Stimulated activated naive CD8-positive, alpha-beta T cell treated with anti-CD3 and anti-CD28 coated beads, Interleukin-15, Interleukin-2, amounts not matched to agents 100 U/mL and 50 U/mL, for 24 hours (primary cell): ENCODE measurements at places on chromosomes 5 and 9.
A peak's percentile ranks its signal among the peaks of the same experiment; 100 is the strongest.

- no peak for DNase-seq
Observed at GRCh38 chr9:134968011-134968822, 50.5 kb upstream of the FCN1 start.

DNA sequence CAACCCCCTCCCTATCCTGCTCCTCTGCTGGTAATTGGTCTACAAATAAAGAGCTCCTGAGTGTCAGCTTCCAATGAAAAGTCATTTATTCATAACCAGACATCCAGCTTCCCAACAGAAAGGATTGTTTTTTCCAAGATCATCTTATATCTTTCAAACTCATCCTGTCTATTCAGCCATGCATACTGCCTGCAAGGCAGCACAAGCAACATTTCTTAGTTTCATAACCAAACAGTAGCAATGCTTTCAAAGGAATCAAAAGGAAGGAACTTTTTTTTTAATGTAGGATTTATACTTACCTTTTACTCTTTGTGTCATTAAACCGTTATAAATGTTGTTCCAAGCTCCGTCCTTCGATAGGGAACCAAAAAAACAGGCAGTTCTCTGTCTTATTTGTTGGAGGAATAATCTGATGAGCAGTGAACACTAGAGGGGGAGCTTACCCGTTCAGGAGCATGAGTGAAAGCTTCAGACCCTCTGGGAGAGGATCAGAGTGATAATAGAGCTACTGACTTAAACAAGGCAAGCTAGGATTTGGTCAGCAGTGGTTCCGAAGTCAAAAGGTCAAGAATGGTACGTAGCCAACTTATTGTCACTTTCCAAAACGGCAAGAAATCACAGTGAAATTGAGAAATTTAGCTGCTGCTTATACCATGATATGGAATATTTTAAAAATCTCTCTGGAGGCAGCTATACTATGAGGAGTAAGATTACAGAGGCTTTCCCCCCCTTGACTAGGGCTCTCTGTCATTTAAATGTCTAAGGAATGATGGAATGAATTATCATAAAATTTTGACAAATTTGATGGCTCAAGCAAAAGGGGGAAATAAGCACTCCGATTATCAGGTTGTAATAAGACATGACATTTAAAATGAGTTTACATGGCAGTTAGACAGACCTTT lies 892.9 kb downstream of the NR2F1-AS1 start:
- DNase-seq: no peak

DNA sequence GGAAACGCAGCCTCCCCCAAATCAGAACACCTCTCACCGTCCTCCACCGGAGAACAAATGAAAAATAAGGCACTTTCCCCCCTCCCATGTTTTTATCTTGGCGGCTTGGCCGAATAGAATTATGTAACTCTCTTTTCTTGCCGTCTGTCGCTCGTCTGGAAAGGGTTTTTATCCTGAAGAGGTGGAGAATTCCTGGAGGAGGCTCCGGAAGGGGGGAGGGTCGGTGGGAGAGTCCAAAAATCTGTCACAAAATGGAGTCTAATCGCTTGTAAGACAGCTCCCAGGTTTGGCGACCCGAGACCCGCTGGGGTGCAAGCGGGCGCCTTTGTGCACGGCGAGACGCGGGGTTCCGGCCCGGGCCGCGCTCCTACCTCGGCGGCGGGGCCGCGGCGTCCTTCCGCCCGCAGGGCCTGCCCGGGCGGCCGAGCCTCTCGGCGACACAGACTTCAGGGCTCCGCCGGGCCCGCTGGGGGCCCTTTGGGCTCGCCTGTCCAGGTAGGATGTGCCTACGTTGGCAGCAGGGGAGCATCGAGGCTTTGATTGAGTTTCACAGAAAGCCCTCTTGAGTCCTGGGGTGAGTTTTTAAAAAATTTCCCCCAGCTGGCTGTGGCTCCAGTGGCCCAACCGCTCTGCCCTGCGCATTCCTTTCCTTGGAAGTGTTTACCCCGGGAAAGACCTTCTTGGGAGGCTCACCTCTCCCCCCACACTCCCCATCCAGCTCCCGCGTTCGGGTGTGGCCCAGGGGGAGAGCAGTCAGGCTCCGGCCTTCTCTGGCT lies 5.0 kb downstream of the LMX1B start:
- DNase-seq: no peak

DNA sequence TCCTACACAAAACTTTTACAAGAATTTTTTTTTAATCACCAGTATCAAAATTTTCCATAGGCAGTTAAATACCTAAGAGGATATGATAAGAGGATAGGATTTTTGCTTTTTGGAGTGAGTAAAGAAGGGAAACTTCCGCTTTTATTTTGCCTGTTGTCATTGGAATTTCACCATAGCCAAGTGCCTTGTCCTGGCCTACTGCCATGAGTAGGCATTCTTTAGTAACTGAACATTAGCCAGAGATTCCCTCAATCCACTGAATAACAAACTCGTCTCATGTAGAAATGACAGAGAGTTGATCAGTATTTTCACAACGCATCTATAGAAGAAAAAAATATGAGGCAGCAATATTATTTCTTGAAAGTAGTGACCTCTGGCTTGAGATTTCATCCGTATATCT lies 289.6 kb upstream of the ADAMTSL1 start:
- DNase-seq: no peak

- no peak for DNase-seq
Observed at GRCh38 chr5:30387974-30388632, 805.4 kb upstream of the CDH6 start.

GRCh38 chr5:111224561-111225345 lies 569 bp downstream of the CAMK4 start:
- DNase-seq: peak; percentile 61

DNA sequence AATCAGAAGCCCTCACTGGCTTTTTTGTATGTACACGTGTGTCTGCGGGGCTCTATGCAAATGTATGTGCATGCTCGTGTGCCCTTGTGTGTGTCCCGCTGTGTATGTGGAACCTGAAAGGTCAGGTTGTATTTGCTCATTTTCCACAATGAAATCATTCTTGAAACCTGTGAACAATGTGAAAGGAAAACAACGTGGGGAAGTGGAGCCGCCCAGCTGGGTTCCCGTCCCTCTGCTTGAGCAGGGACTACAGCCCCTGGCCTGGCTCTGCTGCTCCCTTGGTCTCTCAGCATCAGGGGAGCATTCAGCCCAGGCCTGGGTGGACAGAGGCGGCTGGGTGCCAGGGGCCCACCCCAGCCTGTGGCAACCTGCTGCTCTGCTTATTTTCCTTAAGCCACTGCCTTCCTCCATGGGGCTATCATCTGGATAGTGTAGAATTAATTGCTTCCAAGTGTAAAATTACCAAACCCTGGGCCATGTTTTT lies 3.0 kb downstream of the ECSCR start:
- peak; percentile 54 for DNase-seq

- DNase-seq: no peak
Observed at GRCh38 chr9:98251551-98251950, 3.9 kb downstream of the TBC1D2 start.

DNA sequence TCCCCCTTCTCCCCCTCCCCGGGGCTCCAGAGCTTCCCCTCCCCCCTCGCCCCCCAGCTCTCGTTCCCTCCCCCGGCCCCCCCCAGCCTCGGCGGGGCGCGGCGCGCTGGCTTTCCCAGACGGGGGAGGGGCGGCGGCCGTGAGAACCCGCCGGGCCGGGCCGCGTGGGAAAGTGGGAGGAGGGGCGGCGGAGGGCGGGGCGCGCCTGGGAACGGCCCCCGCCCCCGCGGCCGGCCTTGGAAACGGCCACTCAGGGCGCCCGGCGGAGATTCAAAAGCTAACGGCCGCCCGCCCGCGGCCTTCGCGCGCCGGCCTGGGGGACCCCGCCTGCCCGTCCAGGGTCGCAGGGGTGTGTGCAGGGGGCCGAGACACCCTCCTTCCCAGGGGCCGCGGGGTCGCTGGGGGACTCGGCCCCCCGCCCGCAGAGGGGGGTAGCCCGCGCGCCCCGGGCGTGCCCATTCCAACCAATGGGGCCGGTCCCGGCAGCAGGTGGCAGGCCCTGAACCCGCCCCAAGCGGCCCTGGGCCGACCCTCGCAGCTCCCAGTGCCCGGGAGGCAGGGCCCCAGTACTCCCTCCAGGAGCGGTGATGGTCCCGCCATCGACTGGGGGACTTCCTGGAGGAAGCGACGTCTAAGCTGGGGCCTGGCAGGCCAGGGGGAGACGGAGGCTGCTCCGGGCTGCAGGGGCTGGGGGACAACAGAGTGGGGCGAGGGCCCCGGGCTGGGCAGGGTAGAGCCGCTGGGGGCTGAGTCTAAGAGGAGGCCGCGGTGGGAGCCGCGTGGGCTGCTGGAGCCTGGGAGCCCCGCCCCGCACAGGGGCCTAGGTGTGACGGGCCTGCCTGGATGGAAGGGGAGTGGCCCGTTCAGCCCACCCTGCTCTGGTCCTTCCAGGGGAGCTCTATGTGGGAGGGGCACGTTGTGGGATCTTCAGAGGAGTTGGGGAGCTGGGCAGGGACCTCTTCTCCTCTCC lies 14.2 kb upstream of the NRARP start:
- peak; percentile 44 for DNase-seq

DNA sequence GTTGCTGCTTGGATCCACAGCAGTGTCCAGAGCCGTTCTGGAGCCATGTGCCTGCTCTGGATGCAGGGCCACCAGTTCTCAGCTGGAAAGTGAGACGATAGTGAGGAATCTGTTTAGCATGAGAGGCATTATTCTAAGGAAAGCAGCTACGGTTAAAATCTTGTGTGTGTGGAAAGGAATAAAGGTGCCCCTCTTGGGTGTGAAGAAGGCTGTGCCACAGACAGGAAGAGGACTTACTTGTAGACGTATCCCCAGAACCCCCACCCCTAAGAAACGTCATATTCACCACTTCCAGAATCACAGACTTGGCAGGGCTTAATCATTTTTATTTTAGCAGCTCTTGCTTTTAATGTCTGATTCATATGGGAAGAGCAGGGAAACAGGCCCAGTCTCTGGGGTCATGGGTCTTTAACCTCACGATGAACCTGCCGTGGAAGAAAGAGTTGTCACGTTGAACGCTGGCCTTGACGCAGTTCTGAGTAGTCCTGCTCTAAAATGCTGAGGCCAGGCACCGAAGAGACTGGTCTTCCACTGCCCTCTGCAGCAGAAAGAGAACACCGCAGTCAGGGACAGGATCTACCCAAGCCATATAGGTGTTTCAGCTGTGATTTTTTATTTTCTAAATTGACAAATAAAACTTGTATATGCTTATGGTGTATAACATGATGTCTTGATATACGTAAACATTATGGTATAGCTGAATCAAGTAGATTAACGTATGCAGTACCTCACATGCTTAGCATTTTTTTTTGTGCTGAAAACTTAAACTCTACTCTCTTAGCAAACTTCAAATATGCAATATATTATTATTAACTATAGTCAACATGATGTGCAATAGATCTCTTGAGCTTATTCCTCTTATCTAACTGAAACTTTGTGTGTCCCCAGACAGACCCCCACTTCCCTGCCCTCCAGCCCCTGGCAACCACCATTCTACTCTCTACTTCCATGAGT lies 38.8 kb downstream of the CARTPT start:
- DNase-seq: peak; percentile 27

DNA sequence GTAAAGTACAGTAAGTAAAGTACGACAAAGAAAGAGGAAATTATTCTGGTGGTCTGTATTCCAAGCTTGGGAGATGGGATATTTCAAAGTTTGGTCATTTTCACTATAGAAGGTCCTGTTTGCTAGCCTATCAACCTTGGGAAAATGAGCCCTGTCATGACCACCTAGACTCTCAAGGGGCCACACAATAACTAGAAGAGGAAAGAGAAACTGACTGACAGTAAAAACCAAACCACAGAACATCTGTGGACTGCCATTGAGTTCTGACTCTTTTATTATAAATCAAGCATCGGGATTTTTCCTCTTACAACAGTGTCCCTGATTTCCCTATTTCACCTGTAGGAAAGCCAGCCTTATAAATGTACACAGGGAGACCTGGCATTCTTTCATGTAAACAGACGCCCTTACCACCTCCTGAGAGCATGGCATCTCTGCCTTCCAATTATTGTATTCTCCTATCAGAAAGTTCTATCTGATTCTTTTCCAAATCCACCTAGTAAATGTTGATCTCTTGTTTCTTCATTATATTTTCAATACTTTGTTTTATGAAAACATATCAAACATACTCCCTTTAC lies 80.0 kb downstream of the ZNF622 start:
- no peak for DNase-seq

- DNase-seq: no peak
Observed at GRCh38 chr5:154331924-154332323, 113.9 kb upstream of the SAP30L start.

DNA sequence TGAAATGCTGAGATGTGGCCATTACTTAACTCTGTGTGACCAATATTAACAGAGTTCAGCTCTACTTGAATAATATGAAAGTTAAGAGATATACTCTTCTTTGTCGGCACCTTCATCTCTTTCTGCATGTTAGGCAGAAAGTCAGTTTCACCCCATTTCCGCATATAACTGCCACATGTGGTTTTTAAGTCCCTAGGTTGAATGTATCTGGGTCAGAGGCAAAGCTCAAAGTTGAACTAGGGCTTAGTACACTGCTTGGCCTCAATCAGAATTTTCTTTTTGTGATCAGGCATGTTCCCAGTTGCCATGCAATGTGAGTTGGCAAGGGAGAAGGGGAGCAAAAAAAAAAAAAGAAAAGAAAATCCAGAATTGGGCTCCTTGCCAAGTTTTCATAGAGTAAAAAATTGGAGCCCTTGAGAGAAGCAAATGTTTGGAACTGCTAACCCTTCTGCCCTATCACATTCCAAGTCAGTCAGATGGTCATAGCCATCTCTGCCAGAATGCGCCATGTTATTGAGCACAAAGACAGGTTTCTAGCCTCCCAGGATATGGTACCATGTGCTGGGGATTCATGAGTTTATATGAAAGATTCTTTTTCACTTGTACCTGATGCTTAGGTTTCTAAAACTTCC lies 251.2 kb upstream of the RORB start:
- DNase-seq: no peak

- peak; percentile 14 for DNase-seq
Observed at GRCh38 chr5:102670224-102670836, 84.8 kb upstream of the PAM start.

DNA sequence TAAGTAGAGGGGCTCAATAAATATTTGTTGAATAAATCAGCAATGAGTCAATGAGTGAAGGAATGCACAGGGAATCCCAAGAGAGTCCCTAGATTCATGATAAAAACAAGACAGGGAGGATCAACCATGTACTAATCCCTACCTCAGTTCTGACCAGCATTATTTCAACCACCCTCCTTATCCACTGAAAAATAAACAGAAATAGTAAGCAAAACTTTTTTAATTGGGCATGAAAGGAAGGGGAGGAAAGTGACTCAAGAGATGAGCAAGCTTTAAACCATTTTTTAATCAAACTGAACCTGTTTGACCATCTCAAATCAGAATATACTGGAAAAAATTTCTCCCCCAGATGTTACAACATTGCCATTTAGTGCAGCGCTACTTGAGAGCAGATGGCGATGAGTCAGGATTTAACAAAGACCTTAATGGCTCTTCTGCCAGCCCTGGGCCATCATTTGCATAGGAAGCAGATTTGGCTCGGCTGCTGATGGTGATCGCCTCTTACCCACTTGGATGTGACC lies 194.8 kb upstream of the SLC30A5 start:
- no peak for DNase-seq

GRCh38 chr5:126044111-126044668 lies 379.0 kb upstream of the GRAMD2B start:
- no peak for DNase-seq

DNA sequence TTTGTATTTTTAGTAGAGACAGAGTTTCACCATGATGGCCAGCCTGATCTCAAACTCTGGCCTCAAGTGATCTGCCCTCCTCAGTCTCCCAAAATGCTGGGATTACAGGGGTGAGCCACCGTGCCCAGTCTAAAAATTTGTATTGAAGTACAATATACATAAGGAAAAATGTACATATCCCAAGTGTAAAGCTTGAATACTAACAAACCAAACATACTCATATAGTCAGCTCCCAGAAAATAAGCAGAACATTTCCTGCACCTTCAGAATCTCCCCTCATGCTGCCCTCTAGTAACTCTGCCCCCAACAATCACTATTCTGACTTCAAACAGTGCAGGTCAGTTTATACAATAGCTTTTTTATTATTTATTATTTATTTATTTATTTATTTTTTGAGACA lies 1.6 kb upstream of the NOL6 start:
- DNase-seq: no peak
